ENCODE measurements at places on chromosomes 1 and 21.

DNA sequence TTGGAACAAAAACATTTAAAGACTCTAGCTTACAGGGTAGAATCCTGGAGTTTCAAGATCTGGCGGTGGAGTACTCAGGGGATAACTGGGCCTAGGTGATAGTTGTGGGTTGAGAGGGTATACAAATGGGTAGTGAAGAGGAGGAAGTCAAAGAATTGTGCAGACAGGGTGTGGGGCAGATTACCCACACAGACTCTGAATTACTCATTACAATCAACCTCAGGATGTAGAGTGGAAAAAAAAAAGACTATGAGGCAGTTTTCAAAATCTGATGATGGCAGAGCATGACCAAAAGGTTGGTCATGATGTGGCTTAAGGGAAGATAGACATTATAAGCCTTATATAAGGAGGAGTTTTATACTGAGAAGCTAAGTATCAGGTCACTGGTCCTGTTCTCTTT lies 44.1 kb upstream of the GLIS1 start:
- DNase-seq = no peak

DNA sequence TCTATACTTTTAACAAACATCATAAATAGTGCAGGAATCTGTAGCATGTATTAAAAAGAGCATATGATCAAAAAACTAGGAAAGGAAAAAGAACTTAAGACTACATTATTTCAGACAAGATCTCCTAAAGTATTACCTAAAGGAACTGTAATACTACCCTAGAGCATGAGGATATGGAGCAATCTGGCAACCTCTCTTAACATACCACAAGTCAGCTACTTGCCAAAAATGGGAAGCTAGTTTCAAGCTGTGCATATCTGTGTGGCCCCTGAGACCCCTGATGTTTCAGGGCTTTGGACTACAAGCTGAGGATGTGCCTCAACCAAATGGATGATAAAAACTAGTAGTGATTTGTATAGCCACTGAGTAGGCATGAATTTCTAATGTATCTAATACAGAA lies 525.6 kb downstream of the PTBP2 start:
- DNase-seq = no peak

DNA sequence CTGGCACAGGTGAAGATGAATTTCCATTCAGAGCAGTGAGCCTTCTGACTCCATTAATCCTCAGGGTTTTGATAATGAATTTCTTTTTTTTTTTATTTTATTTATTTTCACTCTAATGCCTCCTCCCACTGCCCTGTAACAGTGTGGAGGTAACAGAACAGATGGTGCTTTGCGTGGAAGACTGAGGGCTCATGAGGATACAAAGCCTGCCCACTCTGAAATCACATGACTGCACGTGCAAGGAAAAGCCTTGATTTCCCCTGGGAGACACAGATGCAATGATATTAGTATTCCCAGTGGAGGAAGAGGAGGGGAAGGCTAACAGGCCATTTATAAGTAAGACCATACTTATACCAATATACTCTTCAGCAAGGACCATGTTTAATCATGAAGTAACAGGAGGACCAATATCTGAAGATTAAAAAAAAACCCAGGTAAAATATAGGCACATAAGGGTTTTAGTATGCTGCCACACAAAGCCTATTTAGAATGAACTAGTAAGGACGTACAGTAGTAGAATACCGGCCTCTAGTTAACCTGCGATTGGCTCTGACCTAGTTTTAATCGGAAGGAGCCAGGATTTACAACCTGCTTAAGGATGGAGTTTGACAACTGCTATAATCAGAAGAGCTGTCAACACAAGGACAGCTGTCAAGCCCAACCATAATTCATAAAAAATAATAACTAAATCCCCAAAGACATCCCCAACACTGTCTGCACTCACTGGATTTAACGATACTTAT lies 69.6 kb downstream of the LHX4 start:
- DNase-seq = no peak

DNA sequence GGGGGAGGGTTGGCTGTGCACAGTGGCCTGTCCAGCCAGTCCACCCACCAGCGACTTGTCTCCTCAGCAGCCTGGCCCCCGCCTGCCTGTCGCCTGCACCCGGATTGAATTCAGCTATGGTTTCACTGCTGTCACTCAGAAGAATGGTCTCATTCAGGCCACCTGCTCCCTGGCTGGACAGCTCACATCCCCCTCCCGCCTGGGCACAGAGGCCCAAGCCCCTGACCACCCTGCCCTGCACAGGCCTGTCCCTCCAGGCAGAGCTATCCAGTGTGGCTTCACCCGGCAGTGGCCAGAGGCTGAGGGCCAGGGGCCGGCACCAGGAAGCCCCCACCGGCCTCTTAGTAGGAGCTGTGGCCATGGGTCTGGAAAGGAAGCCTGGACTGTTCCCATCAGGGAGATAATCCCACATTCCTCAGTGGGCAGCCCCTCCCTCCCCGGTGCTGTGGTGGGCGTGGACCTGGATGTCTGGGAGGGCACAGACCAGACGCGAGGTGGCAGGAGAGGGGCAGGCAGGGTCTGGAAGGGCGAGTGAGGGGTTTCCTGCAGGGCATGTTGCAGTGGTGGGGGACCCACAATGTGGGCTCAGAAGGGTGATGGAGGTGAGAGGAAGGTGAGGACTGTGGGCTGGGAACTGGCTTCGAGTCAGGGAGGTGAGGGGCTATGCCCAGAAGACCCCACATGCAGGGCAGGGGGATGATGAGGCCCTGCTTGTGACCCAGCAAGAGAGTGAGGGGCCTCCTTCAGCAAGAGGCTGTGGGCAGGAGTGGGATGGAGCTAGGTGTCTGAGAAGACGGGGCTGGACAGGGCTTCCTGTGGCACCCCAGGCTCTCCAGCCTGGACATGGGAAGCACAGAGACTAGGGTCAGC lies 30.4 kb downstream of the WNT9A start:
- no peak for DNase-seq

DNA sequence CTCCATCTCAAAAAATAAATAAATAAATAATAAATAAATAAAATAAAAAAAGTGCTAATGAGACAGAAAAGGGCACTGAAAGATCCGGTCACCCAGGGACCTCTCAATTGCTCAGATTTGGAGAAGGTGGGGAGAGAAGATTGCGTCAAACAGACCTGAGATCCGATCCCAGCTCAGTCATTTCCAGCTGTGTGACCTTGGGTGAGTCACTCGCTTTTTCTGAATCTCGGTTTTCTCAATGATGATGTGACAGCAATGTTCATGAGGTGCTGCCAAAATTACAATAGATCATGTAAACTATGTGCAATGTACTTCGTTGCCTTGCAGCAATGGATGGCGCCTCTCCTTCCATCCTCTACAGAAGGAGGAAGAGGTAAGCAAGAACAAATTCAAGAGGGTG lies 11.1 kb upstream of the MEF2D start:
- DNase-seq = no peak

GRCh38 chr1:69191335-69191734 lies 376.4 kb upstream of the LRRC7 start:
- DNase-seq = no peak

DNA sequence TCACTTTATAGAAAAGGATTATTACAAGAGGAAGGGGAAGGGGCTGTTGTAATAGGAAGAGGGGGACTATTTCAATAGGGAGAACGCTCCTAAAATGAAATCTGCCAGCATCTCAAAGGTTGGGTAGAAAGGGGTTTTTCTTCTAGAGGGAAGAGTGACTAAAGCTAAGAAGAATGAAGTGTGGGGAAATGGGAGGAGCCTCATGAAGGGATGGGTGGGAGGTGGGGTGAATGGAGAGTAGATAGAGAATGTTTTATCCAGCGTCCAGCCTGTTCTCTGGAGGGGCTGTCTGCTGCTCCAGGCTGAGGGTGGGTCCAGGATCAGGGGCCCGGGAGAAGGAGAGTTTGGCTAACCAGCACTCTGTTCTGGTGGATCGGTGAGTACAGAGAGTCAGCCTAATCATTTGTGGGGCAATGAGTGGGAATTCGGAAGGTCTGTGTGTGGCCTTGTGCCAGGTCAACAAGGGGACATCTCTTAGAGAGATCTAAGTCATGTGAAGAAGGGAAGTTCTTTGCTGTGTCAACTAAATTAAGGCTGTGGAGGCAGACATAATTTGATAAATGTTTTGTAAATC lies 25.2 kb downstream of the VN1R5 start:
- DNase-seq = no peak

GRCh38 chr21:28993293-28993629 lies 584 bp upstream of the LTN1 start:
- DNase-seq = no peak

DNA sequence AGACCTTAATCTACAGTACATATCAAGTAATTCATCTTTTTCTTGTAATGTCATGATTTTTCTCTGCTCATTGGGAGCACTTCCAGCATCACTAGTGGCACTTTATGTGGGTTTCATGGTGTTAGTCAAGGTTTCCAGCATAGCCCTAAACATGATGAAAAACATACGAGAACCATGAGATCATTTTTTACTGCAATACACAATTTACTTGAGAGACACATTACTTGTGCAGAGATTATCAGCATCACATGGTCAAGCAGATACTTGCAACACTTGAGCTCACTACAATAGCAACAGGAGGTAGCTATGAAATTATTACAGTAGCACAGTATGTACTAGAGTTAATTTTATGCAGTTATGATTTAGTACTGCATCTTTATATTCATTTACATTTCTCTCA lies 36.4 kb downstream of the ITGB3BP start:
- no peak for DNase-seq

DNA sequence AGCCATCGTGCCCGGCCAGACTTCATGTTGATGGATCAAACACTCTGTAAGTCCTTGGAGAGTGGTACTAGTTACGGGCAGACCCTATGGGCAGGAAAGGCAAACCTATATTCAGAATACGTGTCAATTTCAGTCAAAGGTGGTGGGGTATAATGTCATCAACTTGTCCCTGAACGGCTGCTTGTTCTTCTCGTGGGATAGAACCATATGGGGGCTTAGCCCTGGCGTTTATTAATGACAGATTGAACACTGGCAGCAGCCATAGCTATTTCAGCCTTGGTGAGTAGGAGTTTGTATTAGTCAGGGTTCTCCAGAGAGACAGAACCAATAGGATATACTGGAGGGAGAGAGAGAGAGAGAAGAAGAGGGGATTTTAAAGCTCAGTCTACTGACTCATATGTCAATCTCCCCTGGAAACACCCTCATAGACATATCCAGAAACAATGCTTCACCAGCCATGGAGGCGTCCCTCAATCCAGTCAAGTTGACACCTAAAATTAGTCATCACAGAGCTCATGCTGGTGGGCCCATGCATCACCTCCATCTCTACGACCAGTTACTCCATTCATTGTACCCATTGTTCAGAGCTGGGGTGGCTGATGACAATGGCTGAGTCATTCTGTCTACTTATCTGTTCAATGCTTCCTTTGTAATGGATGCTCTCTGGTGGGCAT lies 16.1 kb upstream of the AQP10 start:
- DNase-seq = no peak

DNA sequence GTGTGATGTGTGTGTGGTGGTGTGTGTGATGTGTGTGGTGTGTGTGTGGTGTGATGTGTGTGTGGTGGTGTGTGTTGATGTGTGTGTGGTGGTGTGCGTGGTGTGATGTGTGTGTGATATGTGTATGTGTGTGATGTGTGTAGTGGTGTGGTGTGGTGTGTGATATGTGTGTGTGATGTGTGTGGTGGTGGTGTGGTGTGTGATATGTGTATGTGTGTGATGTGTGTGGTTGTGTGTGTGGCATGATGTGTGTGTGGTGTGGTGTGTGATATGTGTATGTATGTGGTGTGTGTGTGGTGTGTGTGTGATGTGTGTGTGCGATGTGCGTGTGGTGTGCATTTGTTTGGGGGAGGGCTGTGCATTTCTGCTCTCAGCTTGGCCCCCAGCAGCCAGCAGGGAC lies 7.1 kb upstream of the PCBP3 start:
- DNase-seq = peak; percentile 34

DNA sequence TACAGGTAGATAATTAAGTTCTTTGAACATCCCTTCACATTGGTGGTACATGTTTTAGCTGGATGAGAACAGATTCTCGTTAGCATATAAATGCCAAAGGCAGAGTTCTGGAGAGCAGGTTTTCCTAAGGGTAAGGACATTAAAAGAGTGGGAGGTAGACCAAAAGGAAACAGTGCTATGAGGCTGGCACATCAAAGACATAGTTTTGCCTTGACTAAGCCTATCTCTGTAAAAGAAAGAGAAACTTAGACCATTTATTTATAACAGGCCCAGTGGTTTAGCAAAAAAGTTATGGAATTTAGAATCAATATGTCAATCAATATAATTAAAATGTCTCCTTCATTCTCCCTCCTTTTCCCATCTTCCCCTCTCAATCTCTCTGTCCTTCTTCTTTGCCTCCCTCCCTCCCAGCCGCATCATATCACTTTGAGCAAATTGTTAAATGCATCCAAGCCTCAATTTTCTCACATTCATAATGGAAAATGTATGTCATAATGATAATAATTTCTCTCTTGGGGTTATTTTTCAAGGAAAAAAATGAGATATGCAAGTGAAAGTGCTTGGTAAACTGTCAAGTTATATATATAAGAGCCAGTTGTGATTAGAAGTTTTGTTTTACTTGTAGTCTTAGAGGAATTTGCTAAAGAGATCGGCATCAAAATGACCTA lies 209.9 kb upstream of the SGIP1 start:
- no peak for DNase-seq

- no peak for DNase-seq
These were observed 33.5 kb downstream of the NEK2 start for GRCh38 chr1:211641942-211642341.

GRCh38 chr1:1775327-1776226 lies 2.7 kb downstream of the NADK start:
- no peak for DNase-seq

DNA sequence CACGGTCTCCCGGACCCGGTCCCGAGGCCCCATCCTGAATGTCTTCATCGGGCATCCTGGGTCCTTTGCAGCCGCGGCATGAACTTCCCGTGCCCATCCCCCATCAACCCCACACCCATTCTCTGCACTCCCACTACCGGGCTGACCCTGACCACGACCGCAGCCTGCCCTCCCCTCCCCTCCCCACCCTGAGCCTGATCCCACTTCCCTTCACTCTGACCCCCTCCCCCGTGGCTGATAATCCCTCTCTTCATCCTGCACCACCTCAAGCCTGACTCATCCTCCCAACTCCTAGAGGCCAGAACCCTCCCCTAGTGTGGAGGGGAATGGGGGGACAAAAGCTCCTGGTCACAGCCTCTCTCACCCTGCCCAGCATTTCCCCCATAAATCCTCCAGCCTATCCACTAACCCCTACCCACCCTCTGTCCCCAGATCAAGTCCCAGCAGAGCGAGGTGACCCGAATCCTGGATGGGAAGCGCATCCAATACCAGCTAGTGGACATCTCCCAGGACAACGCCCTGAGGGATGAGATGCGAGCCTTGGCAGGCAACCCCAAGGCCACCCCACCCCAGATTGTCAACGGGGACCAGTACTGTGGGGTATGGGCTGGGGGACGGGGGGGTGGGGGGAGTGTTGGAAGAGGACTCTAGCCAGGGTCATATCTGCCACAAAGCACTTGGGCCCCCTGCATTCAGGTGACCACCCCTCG lies 602 bp downstream of the SH3BGRL3 start:
- no peak for DNase-seq

- no peak for DNase-seq
These were observed 92.0 kb downstream of the LAMC2 start for GRCh38 chr1:183277821-183278738.

Measured in erythroblast (primary cell).